AML-193 (cell line): ENCODE measurements at places on chromosomes 11 and 22.

- DNase-seq: no peak
Measured at GRCh38 chr11:130318031-130318673, 3.4 kb upstream of the ZBTB44 start.

DNA sequence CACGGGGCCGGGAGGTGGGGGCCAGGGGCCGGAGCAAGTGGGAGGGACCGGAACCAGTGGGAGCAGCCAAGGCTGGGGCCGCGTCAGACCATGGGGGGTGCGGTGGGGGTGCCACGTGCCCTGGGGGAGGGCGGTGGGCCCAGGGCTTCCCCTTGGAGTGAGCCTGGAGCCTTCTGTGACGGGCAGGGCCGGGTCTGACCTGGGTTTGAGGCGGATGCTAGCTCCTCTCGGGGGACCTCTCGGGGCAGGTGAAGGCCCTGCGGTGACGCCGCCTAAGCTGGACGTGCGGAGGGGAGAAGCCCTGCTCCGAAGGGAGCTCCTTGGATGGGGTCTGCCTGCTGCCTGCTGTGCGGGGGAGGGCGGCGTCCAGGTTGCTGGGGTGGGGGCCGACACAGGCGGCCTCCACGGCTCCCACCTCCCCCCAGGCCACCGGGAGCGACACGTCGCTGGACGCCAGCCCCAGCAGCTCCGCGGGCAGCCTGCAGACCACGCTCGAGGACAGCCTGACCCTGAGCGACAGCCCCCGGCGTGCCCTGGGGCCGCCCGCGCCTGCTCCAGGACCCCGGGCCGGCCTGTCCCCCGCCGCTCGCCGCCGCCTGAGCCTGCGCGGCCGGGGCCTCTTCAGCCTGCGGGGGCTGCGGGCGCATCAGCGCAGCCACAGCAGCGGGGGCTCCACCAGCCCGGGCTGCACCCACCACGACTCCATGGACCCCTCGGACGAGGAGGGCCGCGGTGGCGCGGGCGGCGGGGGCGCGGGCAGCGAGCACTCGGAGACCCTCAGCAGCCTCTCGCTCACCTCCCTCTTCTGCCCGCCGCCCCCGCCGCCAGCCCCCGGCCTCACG, 115.0 kb downstream of the CACNA1I start:
- no peak for DNase-seq

- DNase-seq: no peak
Measured at GRCh38 chr11:117984476-117984875, 1.7 kb upstream of the IL10RA start.

GRCh38 chr22:25987948-25988347, 181.3 kb upstream of the SEZ6L start:
- no peak for DNase-seq

- DNase-seq: peak; percentile 26
Measured at GRCh38 chr11:121291896-121292494, 576 bp upstream of the SC5D start.

- no peak for DNase-seq
Measured at GRCh38 chr22:45468872-45469271, 33.8 kb upstream of the FBLN1 start.

GRCh38 chr11:19392847-19393518, 152.2 kb upstream of the E2F8 start:
- DNase-seq: no peak

DNA sequence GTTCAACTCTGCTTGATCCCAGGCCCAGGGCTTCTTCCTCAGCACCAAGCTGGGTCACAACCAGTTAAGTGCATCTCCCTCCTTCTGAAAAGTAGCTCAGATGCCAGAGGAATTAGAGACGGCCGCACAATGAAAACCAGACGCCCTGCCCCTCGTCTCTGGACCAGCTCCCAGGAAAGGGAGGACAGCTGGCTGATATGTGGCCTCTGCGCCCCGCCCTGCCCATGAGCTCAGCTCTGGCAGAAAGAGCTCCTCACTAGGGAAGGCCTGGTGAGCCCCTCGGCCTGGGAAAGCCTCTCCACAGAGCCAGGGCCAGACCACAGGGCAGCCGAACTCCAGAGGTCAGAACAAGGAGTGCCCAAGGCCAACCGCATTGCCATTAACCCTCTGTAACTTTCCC, 18.1 kb upstream of the SCGB1A1 start:
- no peak for DNase-seq

GRCh38 chr22:40030758-40031095, 36.0 kb downstream of the FAM83F start:
- DNase-seq: no peak

DNA sequence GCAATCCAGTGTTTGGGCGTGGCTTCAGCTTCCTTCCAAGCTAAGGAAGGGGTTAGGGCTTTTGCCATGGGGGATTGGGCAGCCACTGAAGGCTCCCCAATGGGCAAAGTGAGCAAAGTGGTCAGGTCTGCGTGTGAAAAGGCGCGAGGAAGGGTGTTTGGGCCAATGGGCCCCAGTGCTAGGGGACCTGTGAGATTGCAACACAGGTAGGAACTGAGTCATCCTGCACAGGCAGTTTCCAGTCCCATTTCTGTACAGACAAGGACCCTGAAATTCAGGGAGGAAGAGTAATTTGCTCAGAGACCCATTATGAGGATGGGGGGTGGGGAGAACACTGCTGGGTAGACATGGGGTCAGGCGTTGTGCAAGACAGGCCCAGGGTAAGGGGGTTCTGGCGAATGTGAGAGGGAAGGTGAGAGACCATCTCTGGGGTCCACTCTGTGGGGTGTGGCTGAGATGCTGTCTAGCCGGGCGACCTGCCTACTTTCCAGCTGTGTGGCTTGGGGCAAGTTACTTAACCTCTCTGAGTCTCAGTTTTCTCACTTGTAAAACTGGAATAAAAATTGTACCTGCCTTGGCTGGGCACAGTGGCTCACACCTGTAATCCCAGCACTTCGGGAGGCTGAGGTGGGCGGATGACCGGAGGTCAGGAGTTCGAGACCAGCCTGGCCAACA, 7.3 kb downstream of the CCDC88B start:
- DNase-seq: peak; percentile 18

GRCh38 chr11:11979488-11980117, 28.8 kb downstream of the DKK3 start:
- no peak for DNase-seq

GRCh38 chr22:41038732-41039131, 53.7 kb upstream of the EP300 start:
- no peak for DNase-seq

DNA sequence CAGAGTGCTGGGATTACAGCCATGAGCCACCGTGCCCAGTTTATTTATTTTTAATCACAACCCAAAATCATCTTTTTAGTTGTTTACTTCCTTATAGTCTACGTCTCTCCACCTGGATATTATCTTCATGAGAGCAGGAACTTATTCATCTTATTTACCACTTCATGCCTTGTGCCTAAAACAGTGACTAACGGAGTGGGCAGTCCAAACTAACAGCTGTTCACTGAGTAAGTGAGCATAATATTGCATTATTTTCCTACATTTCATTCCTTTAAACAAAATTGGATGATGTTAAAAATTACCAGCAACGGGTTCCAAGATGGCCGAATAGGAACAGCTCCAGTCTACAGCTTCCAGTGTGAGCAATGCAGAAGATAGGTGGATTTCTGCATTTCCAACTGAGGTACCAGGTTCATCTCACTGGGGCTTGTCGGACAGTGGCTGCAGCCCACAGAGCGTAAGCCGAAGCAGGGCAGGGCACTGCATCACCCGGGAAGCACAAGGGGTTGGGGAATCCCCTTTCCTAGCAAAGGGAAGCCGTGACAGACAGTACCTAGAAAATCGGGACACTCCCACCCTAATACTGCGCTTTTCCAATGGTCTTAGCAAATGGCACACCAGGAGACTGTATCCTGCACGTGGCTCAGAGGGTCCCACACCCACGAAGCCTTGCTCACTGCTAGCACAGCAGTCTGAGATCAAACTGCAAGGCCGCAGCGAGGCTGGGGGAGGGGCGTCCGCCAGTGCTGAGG, 14.1 kb downstream of the TMEM123 start:
- DNase-seq: no peak

DNA sequence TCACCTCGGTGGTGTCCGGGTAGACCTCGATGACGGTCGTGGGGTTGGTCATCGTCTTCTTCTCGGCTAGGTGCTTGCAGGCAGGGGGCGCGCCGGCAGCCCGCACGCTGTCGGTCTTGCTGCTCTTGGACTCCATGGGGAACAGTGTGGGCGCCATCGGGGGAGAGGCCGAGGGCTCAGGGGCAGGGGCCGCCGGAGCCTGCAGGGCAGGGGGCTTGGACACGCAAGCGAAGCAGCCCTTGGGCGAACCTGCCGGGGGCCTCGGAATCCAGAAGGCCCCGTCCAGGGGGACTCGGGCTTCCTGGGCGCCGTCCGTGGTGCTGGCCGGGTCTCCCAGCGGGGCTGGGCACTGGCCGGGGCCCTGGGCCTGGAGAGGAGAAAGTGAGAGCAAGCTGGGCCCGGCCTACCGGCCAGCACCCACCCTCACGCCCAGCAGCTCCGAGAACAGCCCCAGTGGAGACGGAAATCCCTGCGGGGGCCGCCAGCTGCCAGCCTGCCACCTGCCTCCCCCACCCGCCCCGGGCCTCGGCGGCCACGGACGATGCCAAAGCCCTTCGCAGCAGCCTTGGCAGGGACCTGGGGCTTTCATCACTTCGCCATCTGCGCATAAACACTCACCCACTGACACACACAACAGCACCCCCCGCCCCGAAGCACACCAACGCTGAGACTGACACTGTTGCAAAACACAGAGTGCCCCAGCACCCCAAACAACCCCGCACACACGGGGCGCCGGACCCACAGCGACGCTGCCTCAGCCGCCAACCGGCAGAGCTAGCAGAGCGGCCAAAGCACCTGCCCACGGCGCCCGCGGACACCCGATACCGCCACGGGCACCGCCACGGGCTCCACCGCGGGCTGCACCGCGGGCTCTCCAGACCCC, 2.4 kb downstream of the IFITM10 start:
- peak; percentile 36 for DNase-seq

- no peak for DNase-seq
Measured at GRCh38 chr11:126587541-126587940, 232.1 kb downstream of the ST3GAL4 start.

DNA sequence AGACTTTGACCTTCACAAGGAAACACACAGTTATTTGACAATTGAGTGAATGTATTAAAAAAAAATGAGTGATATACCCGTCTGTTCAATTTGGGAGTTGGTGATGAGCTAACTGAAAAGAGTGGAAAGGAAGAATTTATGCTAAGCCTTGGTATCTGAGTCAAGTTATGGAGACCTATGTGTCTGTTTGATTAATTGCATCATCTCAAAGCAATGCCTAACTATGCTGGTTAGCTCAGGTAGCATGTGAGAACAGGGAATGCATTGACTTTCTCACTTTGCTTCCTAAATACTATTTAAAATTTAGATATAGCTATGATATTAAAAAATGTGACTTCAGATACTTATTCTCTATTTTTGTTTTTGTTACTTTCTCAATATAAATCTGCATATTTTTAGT, 110.5 kb downstream of the DDX10 start:
- DNase-seq: no peak

GRCh38 chr11:114771172-114771571, 92.8 kb downstream of the NXPE2 start:
- no peak for DNase-seq

DNA sequence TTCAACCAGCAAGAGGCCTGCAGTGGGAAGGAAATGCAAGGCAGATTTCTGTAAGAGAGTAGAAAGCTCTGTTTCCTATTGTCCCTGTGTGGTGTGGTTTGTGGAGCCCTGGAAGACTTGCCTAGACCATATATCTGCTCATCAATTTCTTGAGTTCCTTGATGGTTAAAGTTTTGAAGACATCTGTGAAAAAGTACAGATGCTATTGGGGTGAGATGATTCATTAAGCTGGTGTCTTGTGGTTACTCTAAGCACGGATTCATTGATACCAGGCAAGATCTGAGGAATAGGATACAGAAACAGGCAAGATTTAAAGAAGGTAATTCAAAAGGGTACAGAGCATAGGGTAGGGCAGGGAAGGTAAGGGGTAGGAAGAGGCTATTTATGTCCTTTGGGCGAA, 275.8 kb upstream of the SESN3 start:
- no peak for DNase-seq

DNA sequence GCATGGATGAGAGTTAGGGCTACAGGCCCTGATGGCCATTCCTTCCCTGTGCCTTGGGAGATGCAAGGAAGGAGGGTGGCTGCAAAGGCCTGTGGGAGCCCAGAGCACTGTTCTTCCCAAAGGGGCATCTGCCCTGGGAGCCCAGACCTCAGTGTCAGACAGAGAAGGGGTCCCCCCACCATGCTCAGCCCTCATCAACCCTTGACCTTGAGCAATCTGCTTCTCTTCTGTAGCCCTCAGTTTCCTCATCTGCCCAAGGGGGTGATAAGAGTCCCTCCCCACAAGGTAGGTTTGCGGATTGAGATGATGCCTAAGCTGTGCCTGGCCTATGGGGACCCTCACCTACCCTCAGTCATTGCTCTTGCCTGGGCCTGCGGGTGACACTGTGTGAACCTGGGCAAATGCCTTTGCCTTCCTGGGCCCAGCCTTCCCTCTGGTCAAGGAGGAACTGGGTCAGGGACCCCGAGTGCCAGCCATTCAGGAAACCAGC, 47.5 kb downstream of the IGLL5 start:
- DNase-seq: no peak

DNA sequence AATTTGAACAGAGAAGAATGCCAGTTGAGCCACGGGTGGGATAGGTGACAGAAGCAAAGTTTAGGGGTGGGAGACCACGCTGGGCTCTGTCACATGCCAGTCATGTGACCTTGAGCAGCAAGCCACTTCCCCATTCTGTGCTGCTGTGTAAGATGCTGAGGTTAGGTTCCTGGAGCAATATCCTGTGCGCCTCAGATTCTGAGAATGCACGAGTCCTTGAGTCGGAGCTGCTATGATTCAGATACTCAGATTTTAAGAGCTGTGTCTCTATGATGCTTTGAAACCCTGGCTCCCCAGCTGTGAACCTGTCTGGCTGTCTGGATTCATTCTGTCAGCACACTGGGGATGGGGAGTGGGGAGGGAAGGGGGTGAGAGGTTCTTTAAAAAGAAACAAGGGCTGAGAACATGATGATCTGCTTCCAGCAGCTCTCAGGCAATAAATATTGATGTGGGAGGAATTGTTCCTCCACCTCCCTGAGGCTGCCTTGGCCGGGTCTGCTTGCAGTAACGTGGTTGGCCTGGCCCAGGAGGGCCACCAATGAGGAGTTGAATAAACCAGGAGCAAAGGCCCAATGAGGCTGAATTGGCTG, 24.0 kb downstream of the SLCO2B1 start:
- peak; percentile 36 for DNase-seq

GRCh38 chr22:48800886-48801607, 1026.6 kb downstream of the BRD1 start:
- DNase-seq: no peak

GRCh38 chr22:26945565-26945964, 288.2 kb downstream of the MIAT start:
- no peak for DNase-seq

- no peak for DNase-seq
Measured at GRCh38 chr22:37757663-37758062, 50.1 kb upstream of the GCAT start.

GRCh38 chr11:72951193-72951592, 137.0 kb downstream of the ATG16L2 start:
- peak; percentile 20 for DNase-seq

DNA sequence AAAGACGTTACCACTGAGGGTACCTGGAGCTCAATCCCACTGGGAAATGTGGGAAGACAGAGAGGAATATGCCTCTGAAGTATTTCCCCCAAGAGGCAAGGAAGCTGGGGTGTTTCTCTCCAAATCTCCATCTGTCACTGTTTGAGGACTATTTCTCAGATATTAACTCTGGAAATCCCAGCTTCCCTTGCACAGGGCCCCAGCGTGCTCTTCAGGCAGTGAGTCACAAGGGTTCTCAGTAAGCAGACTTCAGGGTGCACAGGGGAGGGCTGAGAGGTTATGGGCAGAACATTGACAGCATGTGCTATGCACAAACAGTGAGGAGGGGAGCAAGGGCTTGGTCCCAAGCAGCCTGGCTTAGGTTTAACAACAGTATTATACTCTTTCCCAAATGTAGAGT, 60.9 kb upstream of the EED start:
- DNase-seq: no peak
